ENCODE measurements at places on chromosomes 3 and 15.

DNA sequence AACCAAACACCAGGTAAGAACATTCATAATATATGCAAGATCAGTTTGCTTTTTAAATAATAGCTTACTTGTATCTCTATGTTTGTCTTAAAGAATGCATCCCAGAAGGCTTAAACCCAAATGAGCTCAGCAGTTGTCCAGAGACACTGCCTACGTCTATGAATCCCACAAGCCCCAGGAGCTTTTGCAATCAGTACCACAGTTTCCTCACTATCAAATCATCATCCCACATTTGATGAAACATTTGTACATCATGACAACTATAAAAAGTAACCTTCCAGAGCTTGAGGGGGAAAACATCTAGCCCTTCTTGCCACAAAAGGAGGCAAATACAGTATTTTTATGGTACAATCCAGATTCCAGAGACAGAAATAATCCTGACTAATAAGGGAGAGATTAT, 63.7 kb downstream of the ATP8B4 start:
- no peak for DNase-seq

GRCh38 chr3:10522646-10523303, 17.4 kb upstream of the ATP2B2 start:
- no peak for DNase-seq

DNA sequence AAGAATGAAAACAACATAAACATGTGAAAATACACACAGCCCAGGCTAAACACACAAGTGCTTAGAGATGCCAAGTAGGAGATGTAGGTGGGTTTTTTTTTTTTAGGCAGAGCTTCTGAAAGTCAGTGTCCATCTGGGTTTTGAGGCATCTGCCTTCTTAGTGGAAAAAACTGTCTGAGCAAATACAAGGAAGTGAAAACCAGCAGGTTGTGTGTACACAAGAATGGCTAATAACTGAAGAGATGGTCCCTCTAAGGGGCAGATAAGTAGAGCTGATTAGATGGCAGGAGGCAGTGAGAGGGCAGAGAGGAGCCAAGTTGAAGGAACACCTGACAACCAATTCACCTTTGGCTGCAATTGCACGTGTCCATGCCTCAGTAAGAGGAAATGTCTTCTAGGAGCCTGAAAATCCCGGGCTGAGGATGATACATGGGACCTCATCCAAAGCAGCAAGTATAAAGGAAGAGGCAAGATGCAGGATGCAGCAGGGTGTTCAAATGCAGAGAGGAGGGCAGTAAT, 34.9 kb downstream of the CYP19A1 start:
- DNase-seq, result no peak

GRCh38 chr3:158846803-158847451, 45.1 kb downstream of the MFSD1 start:
- no peak for DNase-seq

- no peak for DNase-seq
Measured at GRCh38 chr3:119098619-119099222, 47.2 kb upstream of the TEX55 start.

DNA sequence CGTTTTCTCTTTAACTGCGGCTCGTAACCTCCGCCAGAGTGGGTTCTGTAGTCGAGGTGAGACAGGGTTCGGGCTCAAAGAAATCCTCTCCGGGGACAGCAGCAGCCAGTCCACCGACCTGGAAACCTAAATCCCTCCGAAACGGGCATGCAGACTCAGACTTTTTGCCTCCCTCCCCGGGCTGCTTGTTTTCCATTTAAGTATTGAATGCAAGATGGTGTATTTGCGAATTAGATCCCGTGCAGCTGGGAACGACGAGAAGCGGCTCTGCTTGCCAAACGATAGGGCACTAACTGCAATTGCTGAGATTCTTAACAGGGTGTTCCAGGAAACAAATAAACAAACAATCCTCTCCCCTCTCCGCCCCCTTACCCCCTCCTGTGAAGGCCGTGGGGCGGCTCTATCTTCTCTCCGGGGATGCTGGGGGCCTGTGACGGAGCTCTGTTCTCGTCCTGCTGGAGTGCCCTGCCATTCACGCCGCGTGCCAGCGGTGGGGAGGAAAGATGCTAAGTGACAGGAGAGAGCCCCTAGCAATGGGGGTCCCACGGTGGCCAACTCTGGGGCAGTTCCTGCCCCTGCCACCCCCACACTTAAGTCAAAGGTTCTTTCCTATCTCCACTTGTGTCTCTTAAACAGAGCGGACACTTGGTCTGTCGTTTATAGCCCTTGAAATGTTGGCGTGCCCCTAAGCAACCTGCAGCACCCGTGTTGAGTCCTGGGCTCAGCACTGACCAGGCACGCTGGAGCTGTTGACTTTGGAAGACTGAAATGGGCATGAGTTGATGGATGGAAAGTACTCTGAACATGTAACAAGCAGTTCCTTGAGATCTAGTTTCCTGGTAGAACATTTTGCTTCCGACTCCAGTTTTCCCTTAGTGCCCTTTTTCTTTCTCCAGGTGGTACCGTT, 1.3 kb upstream of the ETV5 start:
- DNase-seq, result no peak

DNA sequence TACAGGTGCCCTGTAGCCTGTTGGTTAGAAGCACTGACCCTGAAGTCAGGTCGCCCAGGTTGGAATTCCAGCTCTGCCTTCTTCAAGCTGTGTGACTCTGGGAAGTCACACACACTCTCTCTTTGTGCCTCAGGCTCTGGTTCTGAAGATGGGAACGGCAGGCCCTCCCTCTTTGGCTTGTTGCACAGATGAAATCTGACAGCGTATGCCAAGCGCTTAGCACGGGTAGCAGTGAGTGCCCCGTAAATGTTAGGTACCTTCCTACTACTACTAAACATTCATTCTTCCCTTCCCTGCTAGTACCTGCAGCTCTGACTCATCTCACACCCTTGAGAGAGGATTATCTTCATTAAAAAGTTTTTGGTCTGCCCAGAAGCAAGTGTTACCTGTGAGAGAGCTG, 139.0 kb downstream of the PGPEP1L start:
- no peak for DNase-seq

GRCh38 chr15:63369781-63370180, 11.9 kb downstream of the CA12 start:
- no peak for DNase-seq

DNA sequence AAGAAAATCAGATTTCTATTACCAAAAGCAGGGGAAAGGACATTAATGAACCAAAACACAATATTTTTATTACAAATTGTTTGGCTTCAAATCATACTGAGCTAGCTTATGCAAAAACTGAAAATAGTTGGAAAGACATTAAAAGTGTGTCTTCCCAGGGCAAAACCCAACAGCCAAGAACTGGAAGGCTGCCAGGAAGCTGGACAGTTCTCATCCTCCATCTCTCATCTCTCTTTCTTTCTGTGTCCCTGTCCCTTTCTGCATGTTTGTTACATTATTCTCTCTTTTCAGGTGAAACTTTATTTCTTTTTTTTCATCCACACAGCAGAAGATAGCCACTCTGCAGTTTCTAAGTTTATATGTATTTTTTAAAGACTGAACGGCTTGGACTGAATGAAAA, 41.1 kb upstream of the SNTN start:
- DNase-seq, result no peak

GRCh38 chr15:75353604-75354003, 6.8 kb downstream of the NEIL1 start:
- DNase-seq, result no peak

GRCh38 chr3:151864423-151865101, 8.9 kb upstream of the SUCNR1 start:
- DNase-seq, result no peak

DNA sequence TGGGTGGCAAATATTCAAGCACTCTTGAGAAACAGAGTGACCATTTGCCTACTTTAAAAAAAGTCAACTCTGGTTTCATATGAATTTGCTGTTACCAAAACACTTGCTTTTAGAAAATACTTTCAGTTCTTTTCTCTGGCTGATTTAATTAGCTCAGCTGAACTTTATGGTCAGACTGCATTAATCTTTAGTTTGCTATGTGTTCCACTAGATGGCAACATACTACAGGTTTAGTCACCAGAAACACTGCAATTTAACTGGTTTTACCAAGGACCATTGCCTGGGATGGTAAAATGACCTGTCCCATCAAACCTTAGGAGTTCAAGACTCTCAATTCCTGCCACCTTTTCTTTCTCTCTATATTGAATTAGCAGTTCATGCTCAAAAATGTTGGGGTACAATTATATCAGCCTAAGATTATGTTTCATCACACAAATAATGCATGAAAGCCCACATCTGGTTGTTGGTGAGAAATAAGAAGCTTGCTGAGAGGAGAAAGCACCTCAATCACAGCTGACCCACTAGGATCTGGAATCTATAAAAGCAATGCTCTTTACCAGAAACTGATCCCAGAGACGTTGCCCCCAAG, 14.2 kb downstream of the EIF4E3 start:
- peak; percentile 14 for DNase-seq

DNA sequence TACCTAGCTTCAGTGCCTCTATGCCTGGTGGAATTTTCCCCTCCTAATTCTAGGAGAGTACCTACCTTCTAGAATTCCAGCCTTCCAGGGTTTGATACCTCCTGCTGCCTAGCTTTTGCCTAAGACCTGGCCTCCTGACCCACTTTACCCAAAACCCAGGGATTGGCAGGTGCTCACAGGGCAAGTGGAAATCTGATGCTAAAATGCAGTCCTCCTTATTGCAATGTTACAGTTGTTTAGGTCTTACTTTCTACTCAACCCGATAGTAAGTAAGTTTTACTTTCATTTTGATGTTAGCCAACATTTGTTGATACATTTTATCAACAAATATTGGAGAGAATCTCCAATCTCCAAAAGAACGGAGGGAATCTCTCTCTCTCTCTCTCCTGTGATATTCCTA, 275.9 kb downstream of the DOCK3 start:
- no peak for DNase-seq

DNA sequence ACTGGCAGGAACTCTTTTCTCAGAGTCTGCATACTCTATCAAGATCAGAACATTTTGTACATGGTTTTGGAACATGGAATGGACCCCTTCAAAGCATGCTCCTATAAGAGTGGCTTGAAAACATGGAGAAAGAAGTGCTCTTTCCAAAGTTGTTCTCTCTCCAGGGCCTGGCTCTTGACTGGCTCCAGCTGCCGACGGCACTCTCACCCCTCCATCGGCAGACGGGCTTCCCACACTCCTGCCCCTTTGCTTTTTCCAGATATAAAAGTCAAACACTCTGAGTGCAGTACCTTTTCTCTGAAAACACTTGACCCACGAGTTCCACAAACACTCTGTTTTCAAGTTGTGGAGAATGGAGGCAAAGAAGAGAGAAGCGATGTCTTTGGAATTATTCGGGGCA, 72.5 kb upstream of the ONECUT1 start:
- no peak for DNase-seq

DNA sequence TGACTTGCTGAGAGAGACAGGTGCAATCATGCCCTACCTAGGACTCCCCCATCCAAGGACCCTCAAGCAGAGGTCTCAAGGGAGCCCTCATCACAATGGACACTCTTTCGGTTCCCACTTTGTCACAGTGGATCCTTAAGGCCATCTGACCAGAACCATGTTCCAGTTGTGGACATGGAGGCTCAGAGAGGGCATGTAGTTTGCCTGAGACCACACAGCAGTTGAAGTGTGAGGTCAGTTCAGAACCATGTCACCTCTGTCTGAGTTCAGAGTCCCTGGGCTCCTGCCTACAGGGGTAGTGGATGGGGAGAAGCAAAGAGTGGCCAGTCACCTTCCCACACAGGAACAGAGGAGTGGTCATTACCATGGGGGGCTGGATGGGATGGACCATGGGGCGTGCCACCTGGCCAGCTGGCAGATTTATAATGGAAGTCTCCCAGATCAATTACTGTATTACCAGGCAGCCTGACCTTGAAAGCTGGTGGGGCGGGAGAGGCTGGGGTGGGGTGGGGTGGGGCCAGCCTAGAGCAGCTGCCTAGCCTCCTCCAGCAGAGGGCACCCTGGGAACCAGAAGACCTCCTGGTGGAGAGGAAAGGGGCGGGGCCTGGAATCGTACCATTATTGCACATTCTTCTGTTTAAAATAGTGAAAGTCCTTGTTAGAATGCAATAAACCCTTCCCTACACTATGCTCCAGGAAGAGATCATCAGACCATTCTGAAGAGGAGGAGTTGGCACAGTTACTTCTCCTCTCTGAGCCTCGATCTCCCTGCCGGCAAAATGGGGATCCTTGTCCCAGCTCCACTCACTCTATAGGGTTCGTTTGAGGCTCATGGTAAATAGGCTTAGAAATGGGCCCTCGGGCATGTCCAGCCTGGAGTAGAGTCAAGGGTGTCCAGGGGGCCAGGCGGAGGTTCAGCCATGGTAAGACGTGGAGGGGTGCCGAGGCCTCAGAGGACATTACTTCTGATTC, 26.9 kb upstream of the LINGO1 start:
- peak; percentile 65 for DNase-seq

GRCh38 chr3:62605413-62606068, 232.2 kb upstream of the FEZF2 start:
- DNase-seq, result no peak

GRCh38 chr15:99683000-99683670, 50.1 kb downstream of the LYSMD4 start:
- DNase-seq, result no peak

- DNase-seq, result no peak
Measured at GRCh38 chr3:193897288-193897687, 238.7 kb upstream of the HES1 start.

- peak; percentile 63 for DNase-seq
Measured at GRCh38 chr15:92011611-92012367, 158.3 kb downstream of the SLCO3A1 start.

- no peak for DNase-seq
Measured at GRCh38 chr3:71102111-71102983, 481.2 kb downstream of the FOXP1 start.

DNA sequence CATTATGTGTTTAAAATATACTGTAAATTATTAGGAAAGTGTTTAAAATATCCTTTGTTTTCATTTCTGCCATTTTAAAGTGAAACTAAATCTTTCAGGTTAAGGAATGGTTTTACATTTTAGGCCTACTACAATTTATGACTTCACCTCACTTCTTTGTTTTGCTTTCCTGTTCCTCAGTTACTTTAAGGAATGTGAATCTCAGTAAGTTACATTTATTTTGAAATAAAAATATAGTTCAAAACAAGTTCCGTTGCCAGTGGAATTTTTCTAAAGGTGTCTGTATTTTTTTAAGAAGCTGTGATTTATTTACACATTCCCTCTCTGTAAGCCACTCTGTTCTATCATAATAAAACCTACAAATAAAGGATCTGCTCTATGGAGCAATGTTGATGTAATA, 630.9 kb upstream of the AGTR1 start:
- DNase-seq, result no peak

GRCh38 chr3:57546616-57547015, 2.5 kb upstream of the DNAH12 start:
- no peak for DNase-seq

- DNase-seq, result no peak
Measured at GRCh38 chr3:152671446-152672319, 163.2 kb upstream of the P2RY1 start.

DNA sequence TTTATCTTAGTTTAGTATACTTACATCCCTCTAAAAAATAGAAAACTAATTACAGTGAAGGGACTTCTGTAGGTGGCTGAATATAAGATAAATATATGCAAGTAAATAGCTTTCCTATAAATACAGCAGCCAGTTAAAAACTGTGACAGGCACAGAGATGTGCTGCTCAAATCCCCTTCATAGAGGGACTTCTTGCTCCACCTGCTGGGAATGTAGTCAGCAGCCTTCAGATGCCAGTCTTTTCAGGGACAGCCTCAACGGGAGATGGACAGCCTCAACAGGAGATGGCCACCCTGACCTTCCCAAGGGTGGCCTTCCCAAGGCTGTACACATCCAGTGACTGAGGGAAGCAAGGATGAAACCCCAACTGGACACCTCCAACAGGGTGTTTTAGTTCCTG, 15.7 kb upstream of the PRR23E start:
- DNase-seq, result no peak

GRCh38 chr3:106092792-106093191, 224.0 kb upstream of the CBLB start:
- DNase-seq, result no peak

GRCh38 chr15:75140080-75140879, 61.4 kb upstream of the C15orf39 start:
- DNase-seq, result no peak

All from COR-L47 (cell line).